ENCODE measurements at places on chromosomes 2 and 18.

- no peak for DNase-seq
Observed at GRCh38 chr2:223800908-223801307, 36.5 kb downstream of the AP1S3 start.

DNA sequence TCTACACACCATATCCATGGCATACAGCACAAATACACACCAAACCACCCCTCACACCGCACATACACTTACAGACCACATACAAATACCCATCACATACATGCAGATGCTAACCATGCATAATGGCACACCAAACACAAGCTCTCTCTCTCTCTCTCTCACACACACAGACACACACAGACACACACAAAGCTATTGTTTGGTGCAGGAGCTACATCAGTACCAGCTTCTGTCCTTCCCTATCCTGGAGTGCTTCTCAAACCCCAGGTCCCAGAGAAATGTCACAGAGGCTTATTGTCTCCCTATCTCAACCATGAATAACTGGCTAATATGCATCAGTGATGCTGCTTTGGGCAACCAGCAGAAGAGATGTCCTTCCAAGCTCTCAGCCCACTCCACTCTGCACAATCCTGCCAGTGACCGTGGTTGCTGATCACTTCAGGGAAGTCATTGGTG is 36.5 kb upstream of the ST3GAL5 start:
- no peak for DNase-seq

- no peak for DNase-seq
Observed at GRCh38 chr18:27653247-27653646, 468.1 kb upstream of the CHST9 start.

DNA sequence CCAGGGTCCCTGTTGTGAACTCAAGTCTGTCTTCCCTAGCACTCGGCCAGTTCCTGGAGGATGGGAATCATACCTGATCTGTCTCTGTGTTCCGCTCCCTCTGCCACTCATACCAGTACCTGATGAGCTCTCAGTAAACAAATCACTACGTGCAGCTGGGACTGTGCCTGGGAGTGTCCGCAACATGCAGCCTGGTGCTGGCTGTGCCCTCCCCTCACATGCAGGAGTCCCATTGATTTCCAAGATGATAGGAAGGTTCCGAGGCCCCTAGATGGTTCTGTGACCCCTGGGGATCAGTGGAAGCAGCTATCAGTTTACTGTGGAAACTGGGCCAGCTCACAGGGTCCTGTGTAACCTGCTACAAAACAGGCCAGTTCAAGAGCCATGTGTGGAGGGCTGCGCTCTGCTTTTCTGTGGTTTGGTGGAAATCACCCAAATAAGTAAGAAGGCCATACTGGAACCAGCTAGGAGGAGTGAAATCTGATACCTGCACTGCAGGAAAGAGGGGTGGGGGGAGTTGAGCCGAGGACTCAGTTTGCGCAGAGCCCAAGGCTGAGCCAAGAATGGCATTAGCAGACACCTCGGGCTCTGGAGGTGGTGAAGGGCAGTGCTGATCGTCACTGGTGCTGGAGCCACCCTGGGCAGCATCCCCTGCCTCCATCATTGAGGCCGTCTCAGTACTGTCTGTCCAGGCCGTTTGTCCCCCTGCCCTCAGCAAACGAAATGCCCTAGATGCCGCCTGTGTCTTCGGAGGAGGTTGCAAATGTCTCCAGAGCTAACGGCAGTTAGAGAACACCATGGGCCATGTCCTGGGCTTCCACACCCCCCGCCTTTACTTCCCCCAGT is 93.3 kb downstream of the KLHL29 start:
- DNase-seq, result no peak

- peak; percentile 57 for DNase-seq
Observed at GRCh38 chr2:48589170-48589767, 28.4 kb upstream of the GTF2A1L start.

- DNase-seq, result no peak
Observed at GRCh38 chr2:236113948-236114347, 54.2 kb downstream of the GBX2 start.

GRCh38 chr18:44714376-44714775 is 33.7 kb downstream of the SETBP1 start:
- no peak for DNase-seq

GRCh38 chr2:7660816-7661215 is 743.6 kb downstream of the RNF144A start:
- DNase-seq, result no peak

DNA sequence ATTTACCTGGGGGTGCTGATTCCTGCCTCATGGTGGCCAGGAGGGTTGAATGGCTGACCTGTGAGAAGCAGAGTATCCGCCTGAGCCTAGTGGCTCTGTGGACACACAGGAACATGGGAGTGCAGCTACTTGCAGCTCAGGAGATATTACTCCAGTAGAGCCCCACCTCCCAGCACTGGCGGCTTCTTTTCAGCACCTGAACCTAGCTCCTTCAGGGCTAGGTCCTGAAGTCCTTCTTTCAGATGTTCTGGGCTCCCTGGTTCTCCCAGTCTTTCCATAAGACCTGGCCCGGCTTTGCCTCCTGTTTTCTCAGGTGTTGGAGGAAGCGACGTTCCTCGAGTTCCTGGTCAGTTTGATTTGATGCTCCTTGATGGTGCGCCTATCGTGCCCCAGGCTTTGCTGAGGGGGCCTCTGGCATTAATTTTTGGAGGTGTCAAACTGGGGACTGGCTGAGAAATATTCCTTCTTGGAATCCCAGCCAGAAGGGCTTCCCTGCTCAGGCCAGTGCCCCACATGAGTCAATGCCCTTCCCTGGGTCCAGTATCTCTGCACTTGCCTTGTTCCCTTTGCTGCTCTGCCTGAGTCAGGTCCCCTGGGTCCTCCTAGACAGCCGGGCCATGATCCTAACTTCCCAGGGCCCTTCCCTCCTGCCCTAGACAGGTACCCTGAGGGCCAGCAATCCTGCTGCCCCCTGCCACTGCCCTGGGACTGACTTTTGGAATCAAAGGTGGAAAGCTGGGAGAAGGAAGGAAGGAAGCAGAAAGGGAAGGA is 110.7 kb upstream of the HAAO start:
- no peak for DNase-seq

DNA sequence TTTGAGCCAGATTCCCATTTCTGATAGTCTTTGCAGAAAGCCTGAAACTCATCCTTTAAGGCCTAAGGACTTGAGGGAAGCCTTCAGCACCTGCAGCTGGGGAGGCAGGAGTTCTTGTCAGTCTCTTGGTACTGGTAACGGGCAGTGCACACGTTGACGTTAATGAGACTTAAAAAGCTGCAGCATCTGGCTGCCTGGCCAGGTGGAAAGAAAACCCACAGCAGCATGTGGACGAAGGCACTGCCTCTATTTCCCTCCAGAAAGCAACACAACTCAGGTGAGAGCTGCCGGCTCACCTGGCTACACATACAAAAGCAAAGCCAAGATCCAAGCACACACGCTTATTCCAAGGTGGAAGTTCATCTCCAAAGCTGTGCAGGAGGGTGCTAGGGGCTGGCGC is 178.8 kb downstream of the ANAPC1 start:
- no peak for DNase-seq

DNA sequence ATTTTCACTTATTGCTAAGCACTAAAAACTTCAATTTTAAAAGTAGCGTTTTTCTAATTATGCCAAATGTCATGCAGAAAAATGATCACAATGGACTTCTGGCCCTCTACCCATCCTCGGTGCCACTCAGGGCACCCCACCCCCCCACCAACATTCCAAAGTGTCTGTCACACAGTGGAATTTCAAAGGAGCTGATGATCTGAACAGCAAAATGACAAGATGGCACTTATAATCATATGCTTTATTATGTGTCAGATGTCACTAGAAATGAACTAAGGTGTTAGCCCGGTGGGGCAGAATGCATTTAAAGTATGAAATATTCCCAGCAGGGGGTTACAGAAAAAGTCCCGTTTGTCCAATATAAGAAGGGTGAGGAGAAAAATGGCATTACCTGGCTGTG is 360.7 kb upstream of the RAB12 start:
- DNase-seq, result no peak

DNA sequence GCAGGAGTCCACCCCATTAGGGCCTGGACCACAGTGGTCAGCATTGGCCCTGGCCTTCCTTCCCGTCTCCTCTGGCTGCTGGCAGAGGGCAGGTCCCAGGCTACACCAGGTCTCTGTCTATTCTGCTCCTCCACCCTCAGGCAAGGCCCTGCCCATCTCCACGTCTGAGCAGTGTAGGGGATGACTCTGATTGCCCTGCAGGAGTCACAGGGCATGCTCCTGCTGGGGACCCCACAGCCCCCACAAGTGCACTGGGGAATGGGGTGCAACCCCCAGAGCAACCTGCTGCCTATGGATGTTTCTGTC is 40.0 kb downstream of the STK25 start:
- DNase-seq, result no peak

- no peak for DNase-seq
Observed at GRCh38 chr2:119463990-119464389, 32.3 kb downstream of the TMEM37 start.

DNA sequence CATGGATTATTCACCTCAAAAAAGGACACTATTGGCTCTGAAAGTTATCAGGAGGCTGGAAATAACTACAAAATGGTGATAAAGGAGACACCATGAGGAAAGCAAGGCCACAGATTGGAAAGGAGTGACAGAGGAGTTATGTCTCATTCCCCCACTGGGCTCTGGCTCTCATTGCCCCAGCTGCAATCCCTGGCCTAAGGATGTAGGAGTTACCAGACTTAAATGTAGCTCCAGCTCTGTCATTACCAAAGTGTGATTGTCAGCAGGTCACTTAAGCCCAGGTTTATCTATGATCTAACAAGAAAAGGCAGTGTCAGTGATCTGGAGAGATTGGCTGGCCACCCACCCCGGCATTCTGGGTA is 1228.2 kb upstream of the DDX18 start:
- DNase-seq, result no peak

DNA sequence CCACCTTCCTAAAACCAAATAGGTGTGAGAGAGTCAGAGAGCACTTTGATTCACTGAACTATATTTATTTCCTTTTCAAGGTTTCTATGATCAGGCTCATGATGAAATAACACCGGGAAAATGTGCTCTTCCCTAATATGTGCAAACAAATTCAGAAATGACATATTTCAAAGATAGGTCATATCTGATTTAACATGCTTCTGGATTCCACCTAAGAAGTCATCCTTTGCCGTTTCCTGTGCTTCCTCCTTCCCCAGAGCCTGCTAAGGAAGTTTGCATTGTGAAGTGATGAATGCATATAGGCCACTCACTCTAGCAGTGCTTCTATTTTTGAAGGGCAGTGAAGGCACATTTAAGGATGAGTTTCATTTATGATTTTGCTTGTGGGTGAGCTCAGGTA is 327.6 kb downstream of the TDRD15 start:
- DNase-seq, result no peak

- no peak for DNase-seq
Observed at GRCh38 chr18:23838233-23838632, 149.0 kb downstream of the LAMA3 start.

DNA sequence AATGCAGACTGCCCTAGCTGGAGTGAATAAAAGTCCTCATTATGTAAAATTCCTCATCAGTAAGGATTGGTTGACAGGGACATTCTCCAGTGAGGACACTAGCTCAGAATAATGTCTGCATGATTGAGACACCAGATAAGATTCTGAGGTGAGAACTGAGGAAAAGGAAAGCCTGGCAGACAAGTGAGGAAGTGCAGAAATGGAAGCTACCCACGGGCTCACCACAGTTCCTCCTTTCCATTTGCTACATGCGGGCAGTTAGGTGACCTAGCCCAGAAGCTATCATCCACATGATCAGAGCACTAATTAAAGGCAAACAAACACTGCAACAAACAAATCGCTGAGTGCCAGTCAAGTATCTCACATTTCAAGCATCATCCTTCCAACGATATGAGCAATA is 27.7 kb downstream of the NETO1 start:
- DNase-seq, result no peak

- DNase-seq, result no peak
Observed at GRCh38 chr2:227007940-227008339, 156.1 kb downstream of the COL4A4 start.

GRCh38 chr2:237702441-237703391 is 75.3 kb downstream of the LRRFIP1 start:
- DNase-seq, result peak; percentile 71

All from lung microvascular endothelial cell (primary cell).